IMR-90 (cell line): ENCODE measurements at places on chromosomes 2 and 18. TPM values are rescaled to one million over a fixed set of nuclear protein-coding genes. Genes with fewer than 3 reads are reported as not detected.

The PRKCE gene
- total RNA-seq: 13.3 and 32.4 TPM in 2 replicates

The ASB18 gene
- total RNA-seq: not detected in 2 replicates

The PPM1B gene
- total RNA-seq: 14.7 and 25.6 TPM in 2 replicates

The POTEI gene
- not detected in 2 replicates for total RNA-seq
